ENCODE measurements at places on chromosomes 1 and 21. TPM values are rescaled to one million over a fixed set of nuclear protein-coding genes. Genes with fewer than 3 reads are reported as not detected.
A peak's percentile ranks its signal among the peaks of the same experiment; 100 is the strongest.

- DNase-seq, result no peak
These were observed 196.6 kb downstream of the MATN1 start for GRCh38 chr1:30526652-30527345.

GRCh38 chr1:174158767-174159251 is 511 bp upstream of the RABGAP1L start:
- DNase-seq, result no peak

- DNase-seq, result peak; percentile 31
These were observed 1.3 kb downstream of the AHDC1 start for GRCh38 chr1:27602462-27603308.

DNA sequence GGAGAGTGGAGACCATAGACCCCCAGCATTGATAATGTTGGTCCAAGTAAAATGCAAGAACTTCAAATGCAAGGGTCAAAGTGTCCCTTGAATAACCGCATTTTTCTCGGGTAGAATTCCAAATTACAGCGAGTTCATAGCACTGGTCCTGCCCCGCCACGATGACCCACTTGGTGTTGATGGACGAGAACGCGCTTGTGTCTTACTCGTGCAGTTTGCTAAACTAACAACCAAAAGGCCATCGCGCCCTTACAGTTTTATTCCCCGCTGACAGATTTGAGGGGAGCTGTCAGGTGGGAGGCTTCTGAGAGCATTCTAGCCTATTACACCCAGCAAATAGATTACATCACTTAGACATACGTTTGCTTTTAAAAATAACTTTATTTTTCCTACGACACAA is 17.3 kb upstream of the TSPEAR start:
- no peak for DNase-seq

DNA sequence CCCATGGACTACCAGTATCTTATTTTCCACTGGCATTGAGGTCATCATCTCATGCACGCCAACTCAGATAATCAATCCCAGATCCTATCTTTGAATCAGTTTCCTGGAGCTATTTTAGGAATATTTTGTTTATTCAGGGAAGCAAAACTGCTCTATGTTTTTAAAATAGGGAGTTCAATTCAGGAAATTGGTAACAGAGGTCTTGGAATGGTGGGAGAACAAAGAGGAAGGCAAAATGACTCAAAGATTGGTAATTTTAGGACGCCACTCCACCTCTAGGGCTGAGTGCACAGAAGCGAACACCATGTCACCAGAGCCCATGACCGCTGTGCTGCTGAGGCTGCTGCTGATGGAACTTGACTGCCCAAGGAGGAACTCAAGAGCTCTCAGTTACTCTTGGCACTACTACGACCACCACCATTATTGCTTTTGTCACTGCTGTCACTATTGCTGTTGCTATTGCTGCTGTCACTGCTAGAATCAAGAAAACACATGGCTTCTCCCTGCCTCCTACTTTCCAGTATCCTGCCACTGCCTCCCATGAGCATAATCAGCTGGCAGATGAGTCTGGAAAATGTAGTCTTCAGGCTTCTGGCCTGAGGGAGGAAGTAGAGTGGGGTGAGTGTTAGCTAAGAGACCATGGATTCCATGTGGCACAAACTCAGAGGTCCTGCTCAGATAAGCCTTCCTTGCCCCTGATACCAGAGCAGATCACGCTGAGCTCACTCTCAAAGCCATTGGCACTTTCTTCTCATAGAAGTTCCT is 71.6 kb upstream of the CNIH3 start:
- no peak for DNase-seq

DNA sequence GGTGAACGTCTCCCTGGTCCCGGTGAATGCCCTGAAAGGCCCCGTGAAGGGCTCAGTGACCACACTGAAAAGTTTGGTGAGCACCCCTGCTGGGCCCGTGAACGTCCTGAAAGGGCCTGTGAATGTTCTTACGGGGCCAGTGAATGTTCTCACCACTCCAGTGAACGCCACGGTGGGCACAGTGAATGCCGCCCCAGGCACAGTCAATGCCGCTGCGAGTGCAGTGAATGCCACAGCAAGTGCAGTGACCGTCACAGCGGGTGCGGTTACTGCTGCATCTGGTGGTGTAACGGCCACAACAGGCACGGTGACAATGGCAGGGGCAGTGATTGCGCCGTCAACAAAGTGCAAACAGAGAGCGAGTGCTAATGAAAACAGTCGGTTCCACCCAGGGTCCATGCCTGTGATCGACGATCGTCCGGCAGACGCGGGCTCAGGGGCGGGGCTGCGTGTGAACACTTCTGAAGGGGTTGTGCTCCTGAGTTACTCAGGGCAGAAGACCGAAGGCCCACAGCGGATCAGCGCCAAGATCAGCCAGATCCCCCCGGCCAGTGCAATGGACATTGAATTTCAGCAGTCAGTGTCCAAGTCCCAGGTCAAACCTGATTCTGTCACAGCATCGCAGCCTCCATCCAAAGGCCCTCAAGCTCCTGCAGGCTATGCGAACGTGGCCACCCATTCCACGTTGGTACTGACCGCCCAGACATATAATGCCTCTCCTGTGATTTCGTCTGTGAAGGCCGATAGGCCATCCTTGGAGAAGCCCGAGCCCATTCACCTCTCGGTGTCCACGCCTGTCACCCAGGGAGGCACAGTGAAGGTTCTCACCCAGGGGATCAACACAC is 41.5 kb downstream of the ZBTB17 start:
- DNase-seq, result no peak

DNA sequence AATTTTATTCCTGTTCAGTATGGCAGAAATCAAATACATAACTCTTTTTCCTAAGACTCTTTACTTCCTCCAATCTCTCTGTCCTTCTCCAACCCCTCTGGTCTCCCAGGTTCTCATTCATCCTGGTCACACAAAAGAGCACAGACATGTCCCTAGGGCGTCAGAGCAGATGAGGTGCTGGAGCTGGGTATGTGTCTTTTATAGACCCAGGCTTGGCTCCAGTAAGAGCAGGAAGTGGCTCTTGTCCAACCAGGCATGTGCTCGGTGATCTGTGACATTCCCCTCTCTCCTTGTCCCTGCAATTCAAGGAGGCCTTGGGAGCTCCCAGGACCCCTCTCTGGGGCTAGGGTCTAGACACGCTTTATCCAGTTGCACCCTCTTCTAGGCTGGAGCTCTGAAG is 18.0 kb upstream of the LCE2D start:
- no peak for DNase-seq

GRCh38 chr1:91729621-91730358 is 156.2 kb downstream of the TGFBR3 start:
- no peak for DNase-seq

- no peak for DNase-seq
These were observed 21.8 kb upstream of the HSD3B1 start for GRCh38 chr1:119485201-119485600.

DNA sequence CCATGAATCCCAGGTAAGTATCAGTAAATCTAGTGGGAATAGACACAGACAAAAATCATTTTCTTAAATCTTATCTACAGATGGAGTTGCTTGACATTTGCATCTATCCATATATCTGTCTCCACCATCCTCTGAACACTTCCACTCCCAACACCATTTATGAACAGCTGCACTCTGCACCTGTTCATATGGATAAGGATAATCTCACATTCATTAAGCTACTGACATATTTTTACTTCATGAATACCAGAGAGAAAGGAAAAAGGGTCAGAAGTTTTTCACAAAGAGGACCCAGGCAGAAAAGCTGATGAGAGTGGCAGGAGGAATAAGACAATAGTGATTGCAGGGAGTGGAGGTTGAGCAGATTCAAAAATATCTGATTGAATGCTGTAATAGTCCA is 222.6 kb downstream of the DNAH14 start:
- DNase-seq, result no peak

- DNase-seq, result no peak
These were observed 89.3 kb downstream of the ASH1L start for GRCh38 chr1:155473151-155473821.

- no peak for DNase-seq
These were observed 68.3 kb downstream of the MPZL1 start for GRCh38 chr1:167790117-167790516.

DNA sequence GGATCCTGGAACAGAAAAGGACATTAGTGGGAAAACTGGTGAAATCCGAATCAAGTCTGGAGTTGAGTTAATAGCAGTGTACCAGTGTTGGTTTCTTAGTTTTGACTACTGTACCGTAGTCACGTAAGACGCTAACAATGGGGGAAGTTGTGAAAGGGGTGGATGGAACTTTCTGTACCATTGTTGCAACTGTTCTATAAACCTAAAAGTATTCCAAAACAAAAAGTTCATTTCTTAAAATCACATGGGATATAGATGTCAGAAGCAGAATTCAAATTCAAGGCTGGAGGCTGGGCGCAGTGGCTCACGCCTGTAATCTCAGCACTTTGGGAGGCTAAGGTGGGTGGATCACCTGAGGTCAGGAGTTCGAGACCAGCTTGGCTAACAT is 16.9 kb downstream of the ARHGEF19 start:
- no peak for DNase-seq

The ZNF669 gene
- polyA plus RNA-seq, result 16.6 TPM

The SPRTN gene
- 14.8 TPM for polyA plus RNA-seq

The KRTAP27-1 gene
- not detected for polyA plus RNA-seq

The TNFRSF8 gene
- 0.50 TPM for polyA plus RNA-seq

The KRTAP12-2 gene
- not detected for polyA plus RNA-seq

The GBP2 gene
- 4.3 TPM for polyA plus RNA-seq

The KCNJ15 gene
- 192 TPM for polyA plus RNA-seq

The LCE1D gene
- polyA plus RNA-seq, result not detected

The ARHGAP29 gene
- polyA plus RNA-seq, result 74.7 TPM

The SYDE2 gene
- 7.7 TPM for polyA plus RNA-seq
